HepG2 (cell line): ENCODE measurements at places on chromosomes 12 and 14. TPM values are rescaled to one million over a fixed set of nuclear protein-coding genes. Genes with fewer than 3 reads are reported as not detected.

- H3K4me1 ChIP-seq: no peaks in the 10 kb centered on the region
Measured at GRCh38 chr12:89469361-89469760, 55.2 kb downstream of the GALNT4 start.

GRCh38 chr14:70354204-70354603 is 5.3 kb downstream of the COX16 start:
- no peak overlapping the region for H3K27ac ChIP-seq
- no peaks in the 10 kb centered on the region for H3K27me3 ChIP-seq
- no peak for DNase-seq
- no peak overlapping the region for H3K4me3 ChIP-seq
- H3K36me3 ChIP-seq: no peaks in the 10 kb centered on the region

GRCh38 chr12:68532204-68532886 is 78.4 kb upstream of the RAP1B start:
- H3K27ac ChIP-seq: no peak overlapping the region
- no peaks in the 10 kb centered on the region for H3K36me3 ChIP-seq
- H3K27me3 ChIP-seq: no peaks in the 10 kb centered on the region
- H3K4me1 ChIP-seq: no peaks in the 10 kb centered on the region
- no peak overlapping the region for H3K4me3 ChIP-seq
- DNase-seq: no peak

GRCh38 chr12:93750056-93750455 is 72.9 kb downstream of the CRADD start:
- no peak overlapping the region for H3K27ac ChIP-seq
- H3K4me3 ChIP-seq: no peak overlapping the region

The BDKRB2 gene
- not detected in 2 replicates for total RNA-seq

DNA sequence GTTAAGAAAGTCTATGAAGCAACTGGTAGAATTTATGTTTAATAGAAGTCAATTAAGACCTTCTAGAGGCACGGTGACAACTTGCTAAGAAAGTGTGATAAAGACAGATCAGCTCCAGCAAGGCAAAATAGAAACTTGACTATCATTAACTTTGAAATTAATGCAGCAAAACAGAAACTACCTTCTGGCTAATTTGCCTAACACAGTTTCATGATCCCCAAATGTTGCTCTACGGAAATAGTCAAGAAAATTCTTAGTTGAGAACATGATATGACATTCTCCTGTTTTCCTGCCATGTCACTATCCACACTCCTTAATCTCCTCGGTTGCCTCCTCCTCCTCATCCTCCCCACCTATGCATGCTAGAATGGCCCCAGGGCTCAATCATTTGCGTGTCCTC is 4.2 kb downstream of the DENND5B start:
- DNase-seq: no peak
- no peaks in the 10 kb centered on the region for H3K27me3 ChIP-seq
- no peak overlapping the region for H3K4me3 ChIP-seq

DNA sequence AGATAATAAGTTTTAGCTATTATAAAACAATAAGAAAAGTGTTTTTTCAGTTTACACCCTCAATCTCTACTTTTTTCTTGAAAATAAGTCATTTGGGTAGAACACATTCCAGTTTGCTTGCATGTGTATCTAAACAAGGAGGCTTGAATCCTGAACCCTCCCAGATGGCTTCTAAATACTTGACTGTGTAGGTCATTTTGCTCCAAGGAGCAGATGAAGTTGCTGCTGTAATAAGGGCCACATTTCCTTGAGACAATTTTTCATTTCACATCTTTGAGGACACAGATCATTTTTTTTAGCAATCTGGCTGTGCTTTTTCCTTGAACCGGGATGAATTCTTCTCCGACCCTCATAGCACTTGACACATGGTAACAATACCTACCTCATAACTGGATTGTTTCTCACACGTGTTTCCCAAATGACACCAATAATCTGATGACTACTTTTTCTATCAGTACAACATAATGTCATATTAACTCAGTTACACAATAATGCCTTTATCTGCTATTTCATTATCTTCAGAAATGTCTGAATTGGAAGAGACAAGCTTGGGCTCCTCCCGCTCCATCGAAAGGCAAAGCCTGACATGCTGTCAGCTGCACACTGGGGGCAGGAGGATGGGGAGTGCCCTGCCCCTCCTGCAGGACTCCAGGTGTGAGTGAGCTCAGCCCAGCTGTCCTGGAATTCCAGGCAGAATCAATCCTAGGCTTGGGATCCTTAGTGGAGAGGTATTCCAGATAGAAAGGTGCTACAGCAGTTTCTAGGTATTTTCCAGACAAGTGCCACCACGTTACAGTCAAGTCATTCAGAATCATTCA is 30.9 kb downstream of the GPHB5 start:
- DNase-seq: no peak
- H3K27ac ChIP-seq: no peak overlapping the region
- H3K4me3 ChIP-seq: no peak overlapping the region
- H3K4me1 ChIP-seq: no peaks in the 10 kb centered on the region
- H3K36me3 ChIP-seq: no peaks in the 10 kb centered on the region
- H3K27me3 ChIP-seq: no peaks in the 10 kb centered on the region

The FLRT2 gene
- total RNA-seq: not detected in 2 replicates

- no peaks in the 10 kb centered on the region for H3K27me3 ChIP-seq
- H3K27ac ChIP-seq: no peak overlapping the region
- peaks cover 7% of the 10 kb centered on the region; the same call in 1 of the 2 replicates for H3K4me1 ChIP-seq
- H3K4me3 ChIP-seq: no peak overlapping the region
Measured at GRCh38 chr12:116808113-116809105, 70.3 kb downstream of the RNFT2 start.

The DPF3 gene
- 0.60 TPM in 2 replicates for total RNA-seq

- no peak for DNase-seq
- no peaks in the 10 kb centered on the region; the same call in 1 of the 2 replicates for H3K27me3 ChIP-seq
- H3K4me1 ChIP-seq: no peaks in the 10 kb centered on the region
- no peaks in the 10 kb centered on the region for H3K36me3 ChIP-seq
Measured at GRCh38 chr14:95943699-95944098, 67.1 kb downstream of the TUNAR start.

- H3K4me3 ChIP-seq: no peak overlapping the region
- no peaks in the 10 kb centered on the region for H3K27me3 ChIP-seq
- H3K4me1 ChIP-seq: no peaks in the 10 kb centered on the region
Measured at GRCh38 chr12:43669373-43669772, 89.2 kb downstream of the PUS7L start.
